Left ventricle myocardium inferior (tissue), 1 donor: ENCODE measurements at places on chromosomes 7 and 10. TPM values are rescaled to one million over a fixed set of nuclear protein-coding genes. Genes with fewer than 3 reads are reported as not detected.

DNA sequence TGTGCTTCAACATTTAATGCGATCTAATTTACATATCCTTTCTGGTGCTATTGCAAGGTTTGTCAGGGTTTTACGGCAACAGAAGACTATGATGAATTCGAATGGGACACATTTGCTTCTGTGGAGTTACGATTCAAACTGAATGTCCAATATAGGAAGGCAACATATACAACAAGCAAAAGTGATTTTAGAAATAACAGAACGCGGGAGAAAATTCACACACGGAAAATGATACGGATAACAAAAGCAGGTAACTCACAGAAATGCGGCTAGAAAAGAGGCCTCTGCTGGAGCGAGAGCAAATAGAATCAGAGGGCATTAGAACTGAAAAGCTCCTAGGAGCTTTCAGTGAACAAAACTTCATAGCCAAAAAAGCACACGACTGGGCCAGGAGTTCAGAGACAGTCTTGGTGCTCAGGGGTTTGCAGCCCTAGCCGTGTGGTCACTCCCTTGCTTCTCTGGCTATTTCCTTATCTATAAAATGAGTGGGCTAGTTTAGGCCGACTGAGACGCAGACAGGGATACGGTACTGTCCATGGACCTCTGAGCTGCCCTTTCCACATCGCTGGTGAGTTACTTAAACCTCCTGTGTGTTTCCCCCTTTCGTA, 557 bp upstream of the TAX1BP1 start:
- peak; percentile 18 for DNase-seq

- no peak for DNase-seq
Observed at GRCh38 chr10:43305876-43306275, 39.0 kb upstream of the RASGEF1A start.

GRCh38 chr10:113920875-113921274, 66.4 kb downstream of the NHLRC2 start:
- no peak for DNase-seq

DNA sequence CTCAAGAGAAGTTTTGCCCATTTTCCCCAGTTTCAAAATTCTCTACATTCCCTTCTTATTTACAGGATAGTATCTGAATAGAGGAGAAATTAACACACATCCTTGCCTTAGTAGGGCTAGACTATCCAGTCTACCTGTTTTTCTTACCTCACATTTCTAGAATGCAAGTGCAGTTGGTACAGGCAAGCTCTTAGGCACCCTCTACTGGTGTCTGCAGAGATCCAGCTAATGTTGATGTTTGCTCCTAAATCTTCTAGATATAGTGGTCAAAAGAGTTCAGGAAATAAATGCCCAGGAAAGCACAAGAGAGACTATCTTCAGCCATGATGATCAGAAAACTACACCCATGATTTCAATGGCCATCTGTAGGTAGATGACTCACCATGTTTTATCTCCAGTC, 205.3 kb downstream of the HTR7 start:
- DNase-seq = no peak

GRCh38 chr10:51629934-51630639, 69.3 kb downstream of the CSTF2T start:
- peak; percentile 16 for DNase-seq

DNA sequence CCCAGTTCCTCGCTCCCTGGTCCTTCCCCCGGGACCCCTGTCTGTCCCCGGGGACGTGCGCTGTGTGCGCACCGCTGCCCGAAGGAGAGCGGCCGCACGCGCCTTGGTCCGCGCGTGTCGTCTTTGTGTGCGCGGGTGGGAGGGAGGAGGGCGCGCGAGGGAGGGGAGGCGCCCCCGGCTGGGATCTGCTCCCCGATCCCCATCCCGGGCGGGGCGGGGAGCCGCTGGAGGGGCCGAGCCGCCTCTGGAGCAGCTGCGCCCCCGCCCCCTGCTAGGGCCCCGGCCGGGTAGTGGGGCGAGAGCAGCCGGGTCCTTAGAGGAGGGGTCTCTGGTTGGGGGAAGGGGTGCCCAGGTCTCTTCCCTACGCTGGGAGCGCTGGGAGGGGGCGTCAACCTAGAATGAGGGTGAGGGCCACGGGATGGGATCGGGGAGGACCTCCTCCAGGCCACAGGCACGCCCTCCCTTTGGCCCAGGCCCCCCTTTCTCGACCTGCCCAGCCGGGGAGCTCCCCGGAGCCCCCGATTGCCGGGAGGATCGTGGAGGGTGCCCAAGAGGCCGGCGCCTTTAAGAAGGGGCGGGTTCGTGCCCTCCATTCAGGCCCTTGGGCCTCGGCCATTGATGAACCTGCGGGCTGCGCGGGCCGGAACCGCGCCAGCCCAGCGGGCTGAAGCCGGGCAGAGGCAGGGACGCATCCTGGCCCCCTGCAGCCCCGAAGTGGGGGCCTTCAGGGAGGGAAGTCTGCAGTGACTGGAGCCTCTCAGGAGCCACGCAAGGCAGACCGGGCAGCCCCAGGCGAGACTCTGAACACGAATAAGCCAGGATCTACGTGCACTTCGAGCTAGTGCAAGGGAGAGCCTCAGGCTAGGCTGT, 678 bp downstream of the SH2B2 start:
- DNase-seq = peak; percentile 29

DNA sequence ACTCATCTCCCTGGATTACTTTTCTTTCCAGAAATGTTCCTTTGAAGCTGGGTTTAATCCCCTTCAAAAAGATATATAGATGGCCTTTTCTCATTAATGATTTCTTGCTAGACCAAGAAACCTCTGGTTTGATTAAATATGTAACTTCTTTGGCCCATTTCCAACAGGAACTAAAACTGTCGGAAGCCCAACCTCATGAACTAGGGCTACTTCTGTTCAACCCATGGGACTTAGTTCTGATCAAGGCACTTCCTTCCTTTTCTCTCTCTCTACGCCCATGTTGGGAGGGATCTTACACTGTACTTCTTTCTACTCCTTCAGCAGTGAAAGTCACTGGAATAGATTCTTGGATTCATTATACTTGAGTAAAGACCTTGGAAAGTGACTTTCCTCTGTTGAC, 83.6 kb downstream of the TMEM106B start:
- no peak for DNase-seq

GRCh38 chr7:18962031-18962430, 155.4 kb downstream of the TWIST1 start:
- DNase-seq = no peak

DNA sequence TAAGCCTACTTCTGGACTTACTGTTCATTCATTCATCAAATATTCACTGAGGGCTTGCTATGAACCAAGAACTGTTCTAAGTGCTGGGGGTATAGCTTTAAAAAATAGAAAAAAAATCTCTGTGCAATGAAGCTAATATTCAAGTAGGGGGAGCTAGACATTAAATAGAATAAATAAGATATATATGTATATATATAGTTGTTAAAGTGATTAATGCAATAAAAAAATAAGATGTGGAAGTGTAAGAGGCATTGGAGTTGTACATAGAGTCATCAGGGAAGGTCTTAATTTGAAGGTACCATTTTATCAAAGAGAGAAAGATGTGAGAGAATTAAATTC, 181.2 kb upstream of the AGR3 start:
- DNase-seq = no peak

DNA sequence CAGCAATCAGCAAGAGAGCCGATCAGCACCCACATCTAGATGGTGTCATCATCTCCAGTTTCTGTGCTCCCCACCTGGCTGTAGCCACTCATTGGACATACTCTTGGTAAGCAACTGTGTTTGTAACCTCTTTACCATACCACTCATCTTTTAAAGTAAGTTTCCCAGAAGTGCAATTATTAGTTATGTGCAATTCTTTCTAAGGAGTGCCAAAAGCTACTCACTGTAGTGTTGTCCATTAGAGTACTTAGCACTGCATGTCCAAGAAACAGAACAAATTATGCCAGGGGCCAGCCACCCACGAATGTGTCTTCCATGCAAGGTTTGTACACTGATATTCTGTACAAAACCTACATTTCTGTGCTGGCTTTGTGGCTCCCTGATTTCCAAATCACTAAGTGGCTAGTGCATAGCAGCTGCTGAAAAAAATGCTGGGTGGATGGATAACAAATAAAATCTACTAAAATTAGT, 131.9 kb downstream of the SRPK2 start:
- no peak for DNase-seq

DNA sequence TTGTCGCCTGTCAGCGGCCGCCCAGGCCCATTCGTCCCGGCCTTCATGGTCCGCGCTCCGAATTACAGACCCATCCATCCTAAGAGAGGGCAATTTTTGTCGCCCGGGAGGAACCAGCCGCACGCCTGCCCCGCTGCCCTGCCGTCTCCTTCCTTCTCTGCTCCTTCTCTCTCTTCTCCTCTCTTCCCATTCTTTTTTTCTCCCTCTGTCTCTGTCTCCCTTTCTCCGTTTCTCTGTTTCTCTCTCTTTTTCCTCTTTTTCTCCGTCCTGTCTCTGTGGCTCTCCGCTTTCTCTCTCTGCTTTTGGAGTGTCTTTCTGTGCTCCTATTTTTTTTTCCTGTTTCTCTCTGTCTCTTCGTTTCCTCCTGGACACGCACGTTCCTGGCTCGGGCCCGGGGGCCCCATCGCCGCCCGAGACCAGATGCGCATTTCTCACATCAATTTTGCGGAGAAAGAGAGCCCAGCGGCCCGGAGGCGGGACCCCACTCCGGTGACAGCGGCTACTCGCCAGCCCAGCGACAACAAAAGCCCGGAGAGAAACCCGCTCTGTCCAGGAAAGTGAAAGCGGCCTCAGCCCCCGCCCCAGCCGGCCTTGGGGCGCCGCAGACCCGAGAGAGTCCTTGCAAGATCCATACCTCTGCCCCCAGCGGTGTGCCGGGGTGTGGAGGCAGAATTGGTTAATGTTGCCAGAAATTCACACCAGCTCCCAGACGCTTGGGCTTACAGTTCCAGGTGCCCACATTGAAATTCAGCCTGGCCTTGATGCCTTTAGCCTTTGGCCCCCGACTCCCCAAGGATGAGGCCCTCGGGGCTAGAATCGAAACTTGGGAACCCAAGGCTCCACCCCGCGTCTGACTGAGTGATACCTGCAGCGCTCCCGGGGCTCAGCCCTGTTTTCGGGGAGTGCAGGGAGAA, 4.1 kb downstream of the LBX1 start:
- no peak for DNase-seq

DNA sequence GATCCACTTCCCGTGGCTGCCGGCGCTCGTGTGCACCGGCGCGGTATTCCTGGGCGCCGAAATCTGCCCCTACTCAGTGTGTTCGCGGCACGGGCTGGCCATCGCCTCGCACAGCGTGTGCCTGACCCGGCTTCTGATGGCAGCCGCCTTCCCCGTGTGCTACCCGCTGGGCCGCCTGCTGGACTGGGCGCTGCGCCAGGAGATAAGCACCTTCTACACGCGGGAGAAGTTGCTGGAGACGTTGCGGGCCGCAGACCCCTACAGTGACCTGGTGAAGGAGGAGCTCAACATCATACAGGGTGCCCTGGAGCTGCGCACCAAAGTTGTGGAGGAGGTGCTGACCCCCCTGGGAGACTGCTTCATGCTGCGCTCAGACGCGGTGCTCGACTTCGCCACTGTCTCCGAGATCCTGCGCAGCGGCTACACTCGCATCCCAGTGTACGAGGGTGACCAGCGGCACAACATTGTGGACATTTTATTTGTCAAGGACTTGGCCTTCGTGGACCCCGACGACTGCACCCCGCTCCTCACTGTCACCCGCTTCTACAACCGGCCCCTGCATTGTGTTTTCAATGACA, 1.3 kb downstream of the CNNM1 start:
- no peak for DNase-seq

DNA sequence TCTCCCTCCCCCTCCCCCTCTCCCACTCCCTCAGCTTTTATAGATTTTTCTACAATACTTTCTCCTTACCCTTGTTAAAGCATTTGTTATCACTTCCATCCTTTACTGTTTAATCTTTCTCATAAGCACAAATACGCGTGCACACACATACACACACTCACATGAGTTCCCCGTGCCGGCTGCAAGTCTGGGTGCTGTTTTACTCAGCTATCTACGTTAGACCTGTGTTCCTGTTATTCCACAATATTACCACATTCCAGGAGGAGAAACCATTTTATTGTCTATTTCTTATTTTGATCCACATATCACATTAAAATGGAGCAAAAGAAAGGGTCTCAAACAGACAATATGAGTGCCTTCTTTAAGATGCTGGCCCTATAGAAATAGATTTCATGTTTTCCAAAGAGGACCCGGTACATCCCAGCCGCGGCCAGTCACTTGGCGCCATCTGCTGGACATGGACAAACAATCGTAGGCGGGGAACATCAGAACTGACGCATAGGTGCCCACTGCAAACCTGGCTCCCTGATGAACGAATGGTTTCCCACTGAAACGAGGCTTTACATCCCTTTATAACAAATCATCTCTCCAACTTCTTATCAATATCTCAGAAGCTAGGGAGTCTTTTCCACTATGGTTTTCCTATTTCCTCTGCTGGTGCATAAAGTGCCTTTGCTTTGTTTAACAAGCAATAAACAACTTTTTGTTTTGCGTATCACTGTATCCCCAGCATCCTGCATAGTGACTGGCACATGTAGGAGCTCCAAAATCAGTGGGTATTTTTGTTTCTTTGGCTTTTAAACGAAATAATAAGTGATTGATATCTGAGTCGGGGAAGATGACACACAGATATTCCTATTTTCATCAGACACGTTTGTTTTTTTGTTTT, 25.2 kb upstream of the OPTN start:
- DNase-seq = peak; percentile 52

- no peak for DNase-seq
Observed at GRCh38 chr10:86252079-86252478, 114.5 kb downstream of the GRID1 start.

- no peak for DNase-seq
Observed at GRCh38 chr7:16412274-16413254, 8.8 kb downstream of the CRPPA start.

DNA sequence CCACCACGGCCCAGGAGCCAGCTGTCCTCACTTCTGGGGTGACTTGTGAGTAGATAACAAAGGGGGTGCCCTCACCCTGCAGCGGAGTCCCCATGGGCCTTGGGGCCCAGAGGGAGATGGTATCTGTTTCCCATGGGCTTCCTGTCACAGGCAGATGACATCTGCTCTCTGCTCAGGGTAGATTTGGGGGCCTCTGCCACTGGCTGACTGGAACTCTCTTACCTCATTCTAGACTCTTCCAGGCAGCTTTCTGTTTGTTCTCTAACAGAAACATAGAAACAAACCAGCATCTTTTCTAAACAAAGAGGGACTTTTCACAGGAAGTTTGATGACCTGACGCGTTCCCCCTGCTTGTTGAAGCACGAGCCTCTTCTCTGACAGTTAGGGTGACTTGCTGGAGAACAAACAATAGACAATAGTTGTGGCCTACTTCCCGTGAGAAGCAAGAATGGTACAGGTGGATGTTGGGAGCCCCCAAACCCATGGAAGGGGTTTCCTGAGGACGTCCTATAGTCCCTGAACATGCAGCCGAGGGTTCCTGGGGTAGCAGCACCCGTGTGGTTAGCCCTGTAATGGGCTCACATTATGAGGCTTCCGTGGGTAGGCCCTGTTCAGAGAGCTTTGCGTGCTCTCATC, 61.6 kb downstream of the GRK5 start:
- DNase-seq = no peak

GRCh38 chr7:92988051-92988450, 129.7 kb downstream of the SAMD9 start:
- no peak for DNase-seq

- DNase-seq = no peak
Observed at GRCh38 chr10:111211706-111212105, 134.9 kb downstream of the ADRA2A start.

- peak; percentile 86 for DNase-seq
Observed at GRCh38 chr10:33330543-33331378, 3.7 kb downstream of the NRP1 start.

POLR3A gene
- 8.2 TPM for total RNA-seq

CTNNA3 gene
- 159 TPM for total RNA-seq

DNAH11 gene
- total RNA-seq = 0.74 TPM

STAG3 gene
- 0.74 TPM for total RNA-seq

CDK14 gene
- total RNA-seq = 18.7 TPM

HYAL4 gene
- not detected for total RNA-seq

SPDYE8 gene
- total RNA-seq = not detected

CTAGE8 gene
- 0.08 TPM for total RNA-seq

OR2A12 gene
- not detected for total RNA-seq

C10orf105 gene
- total RNA-seq = 0.05 TPM

GPNMB gene
- total RNA-seq = 288 TPM
